Caudate nucleus (tissue), 63 donors: ENCODE measurements at places on chromosomes 16 and 17.

DNA sequence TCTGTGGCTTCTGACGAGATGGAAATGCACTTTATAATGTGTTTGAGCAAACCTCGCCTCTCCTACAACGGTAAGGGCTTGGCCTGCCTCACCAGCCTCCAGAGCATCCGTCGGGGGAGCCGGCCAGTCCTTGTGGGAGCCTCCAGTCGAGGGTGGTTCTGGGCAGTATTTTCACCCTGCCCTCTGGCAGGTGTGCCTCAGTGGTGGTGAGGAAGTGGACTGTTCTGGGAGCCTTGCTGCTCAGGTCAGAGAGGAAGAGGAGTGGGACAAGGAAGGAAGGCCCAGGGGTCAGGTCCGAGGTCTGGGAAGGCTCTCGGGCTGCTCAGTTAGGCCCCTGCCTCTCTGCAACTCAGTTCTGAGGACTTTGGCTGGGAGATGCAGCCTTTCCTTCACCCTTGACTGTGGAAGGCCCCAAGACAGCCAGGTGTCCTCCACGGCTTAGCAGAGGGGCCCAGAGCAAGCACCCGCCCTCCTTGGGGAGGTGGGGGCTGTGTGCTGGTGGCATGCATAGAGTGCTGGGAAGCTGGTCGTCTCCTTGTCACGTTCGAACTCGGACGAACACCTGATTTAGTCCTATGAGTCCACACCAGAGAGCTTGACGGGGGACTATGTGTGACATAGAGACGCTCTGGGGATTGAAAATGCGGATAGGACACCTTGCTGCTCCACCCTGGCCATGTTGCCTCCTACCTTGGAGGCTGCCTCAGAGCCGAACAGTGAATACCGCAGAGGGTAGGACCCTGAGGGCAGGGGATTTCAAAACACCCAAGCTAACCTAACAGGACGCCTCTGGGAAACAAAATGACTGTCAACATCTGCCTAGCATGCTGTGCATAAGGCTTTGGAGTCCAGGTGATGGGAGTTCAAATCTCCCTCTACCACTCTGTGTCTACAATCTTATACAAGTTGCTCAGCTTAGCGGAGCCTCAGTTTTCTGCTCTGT is 22.7 kb downstream of the LDHD start:
- no peak for DNase-seq

- no peak for DNase-seq
Measured at GRCh38 chr16:54444851-54445458, 158.4 kb upstream of the IRX3 start.

GRCh38 chr16:66695471-66695934 is 1.0 kb downstream of the CMTM4 start:
- DNase-seq = no peak

- DNase-seq = no peak
Measured at GRCh38 chr17:58475985-58476384, 12.2 kb downstream of the HSF5 start.

- no peak for DNase-seq
Measured at GRCh38 chr16:12837291-12837690, 33.6 kb upstream of the CPPED1 start.

GRCh38 chr17:64736804-64737492 is 74.8 kb upstream of the SMURF2 start:
- peak; percentile 5 for DNase-seq

- DNase-seq = no peak
Measured at GRCh38 chr17:66582373-66583111, 252.4 kb upstream of the CACNG5 start.

- DNase-seq = no peak
Measured at GRCh38 chr17:37438141-37438540, 31.5 kb downstream of the TADA2A start.

DNA sequence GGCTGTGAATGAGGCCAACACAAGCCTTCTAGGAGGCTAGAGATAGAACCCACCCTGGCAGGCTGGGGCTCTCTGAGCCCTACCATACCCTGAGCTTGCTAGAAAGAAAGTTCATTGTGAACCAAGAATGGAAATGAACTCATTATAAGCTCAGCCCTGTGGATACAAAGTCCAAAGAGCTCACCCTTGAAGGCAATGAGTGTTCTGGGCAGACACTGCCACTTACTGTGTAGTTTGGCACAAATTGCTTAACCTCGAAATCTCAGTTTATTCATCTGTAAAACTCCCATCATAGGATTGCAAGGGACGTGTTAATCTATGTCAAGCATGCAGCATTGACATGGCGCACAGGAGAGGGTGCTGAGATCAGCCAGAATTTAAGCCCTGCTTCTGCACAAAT is 5.5 kb downstream of the KDM8 start:
- DNase-seq = no peak

- no peak for DNase-seq
Measured at GRCh38 chr17:73646409-73647300, 2.4 kb upstream of the SDK2 start.

GRCh38 chr17:35605678-35606077 is 18.6 kb downstream of the AP2B1 start:
- DNase-seq = no peak

GRCh38 chr16:85514598-85515318 is 98.4 kb upstream of the GSE1 start:
- DNase-seq = peak; percentile 23

DNA sequence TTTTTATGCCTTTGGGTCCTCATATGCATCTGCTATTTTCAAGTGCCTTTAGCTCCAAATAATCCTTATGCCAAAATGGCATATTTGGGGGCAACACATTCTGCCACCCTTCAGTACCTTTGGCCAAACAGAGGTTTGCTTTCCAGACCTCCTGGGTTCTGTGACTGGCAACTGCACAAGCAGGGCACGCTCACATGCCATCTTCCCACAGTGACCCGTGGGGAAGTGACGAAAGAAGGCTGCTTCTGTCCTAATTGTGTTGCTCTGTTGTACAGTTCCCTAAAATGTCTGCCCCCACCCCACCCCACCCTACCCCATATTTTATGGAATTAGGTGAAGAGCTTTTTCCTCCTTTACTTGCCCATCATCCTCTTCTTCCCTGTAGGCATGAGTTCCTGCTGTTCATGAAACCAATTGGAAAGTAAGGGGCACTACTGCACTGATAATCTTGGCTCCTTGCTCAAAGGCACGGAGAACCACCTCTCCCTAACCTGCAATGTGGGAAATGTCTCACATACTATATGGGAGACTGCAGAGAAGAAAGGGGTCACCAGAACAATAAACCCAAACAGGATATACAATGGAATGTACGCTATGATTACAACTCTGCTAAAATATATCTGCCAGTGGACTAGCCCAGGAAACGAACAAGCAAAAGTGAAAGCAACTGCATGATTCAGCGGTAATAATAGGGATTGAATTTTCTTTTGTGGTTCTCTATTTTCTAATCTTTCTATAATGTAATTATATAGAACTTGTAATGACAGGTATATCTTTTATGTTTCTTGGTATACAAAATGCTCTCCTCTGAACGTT is 3.3 kb upstream of the SLFN12L start:
- DNase-seq = no peak

DNA sequence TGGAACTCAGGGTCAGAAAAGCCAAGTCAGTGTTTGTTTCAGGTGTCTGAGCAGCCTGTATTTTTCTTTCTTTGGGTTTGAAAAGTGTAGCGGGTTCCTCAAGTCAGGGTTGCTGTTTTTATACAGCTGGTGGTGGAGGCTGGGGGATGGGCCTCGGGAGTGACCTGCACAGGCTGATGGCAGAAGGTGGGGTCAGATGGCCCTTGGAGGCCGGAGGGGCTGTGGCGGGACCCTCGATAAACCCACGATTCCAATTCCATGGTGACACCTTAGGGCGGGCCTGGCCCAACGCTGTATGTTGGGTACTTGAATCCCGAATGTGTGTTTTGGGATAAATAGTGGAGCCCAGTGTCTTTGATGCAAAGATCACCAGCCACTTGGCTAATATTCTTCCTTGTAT is 28.7 kb downstream of the COX4I1 start:
- no peak for DNase-seq

DNA sequence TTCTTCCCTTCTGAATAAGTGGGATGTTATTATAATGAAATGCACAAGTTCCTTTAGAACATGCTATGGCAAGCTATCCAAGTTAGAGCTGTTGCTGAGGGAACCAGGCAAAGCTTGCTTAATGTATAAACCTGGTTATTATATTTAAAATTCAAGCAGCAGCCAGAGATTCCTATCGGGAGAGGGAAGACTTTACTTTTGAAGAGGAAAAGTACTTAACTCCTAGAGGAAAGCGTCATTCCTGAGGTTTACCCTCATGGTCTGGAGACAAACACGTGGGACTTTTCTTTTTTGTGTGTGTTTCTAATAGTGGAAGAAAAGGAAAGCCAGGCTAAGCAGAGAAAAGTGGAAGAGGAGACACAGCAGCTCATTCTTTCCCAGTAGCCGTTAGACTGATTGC is 39.9 kb upstream of the MYH10 start:
- no peak for DNase-seq

DNA sequence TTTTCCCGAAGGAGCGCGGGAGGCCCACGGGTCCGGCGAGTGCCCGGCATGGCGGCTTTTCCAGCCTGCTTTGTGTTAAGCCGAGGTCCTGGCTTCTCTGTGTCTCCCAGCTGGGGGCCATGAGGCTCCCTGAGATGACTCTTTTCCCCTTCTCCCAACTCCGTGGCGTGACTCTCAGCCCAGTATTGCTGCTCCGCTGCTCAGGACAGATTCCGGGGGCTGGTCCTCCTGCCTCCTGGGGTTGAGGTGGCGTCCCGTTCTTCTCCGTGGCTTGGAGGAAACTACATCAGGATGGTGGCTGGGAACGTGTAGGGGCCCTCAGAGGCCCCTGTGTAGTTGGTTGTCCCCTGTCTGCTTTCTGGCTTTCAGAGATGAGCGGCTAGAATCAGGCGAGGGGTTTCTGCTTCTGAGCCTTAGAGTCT is 951 bp downstream of the GPS1 start:
- DNase-seq = no peak

- DNase-seq = no peak
Measured at GRCh38 chr17:42414704-42415409, 8.2 kb downstream of the CAVIN1 start.
